HS-5 (cell line): ENCODE measurements at places on chromosomes 11 and 22.

DNA sequence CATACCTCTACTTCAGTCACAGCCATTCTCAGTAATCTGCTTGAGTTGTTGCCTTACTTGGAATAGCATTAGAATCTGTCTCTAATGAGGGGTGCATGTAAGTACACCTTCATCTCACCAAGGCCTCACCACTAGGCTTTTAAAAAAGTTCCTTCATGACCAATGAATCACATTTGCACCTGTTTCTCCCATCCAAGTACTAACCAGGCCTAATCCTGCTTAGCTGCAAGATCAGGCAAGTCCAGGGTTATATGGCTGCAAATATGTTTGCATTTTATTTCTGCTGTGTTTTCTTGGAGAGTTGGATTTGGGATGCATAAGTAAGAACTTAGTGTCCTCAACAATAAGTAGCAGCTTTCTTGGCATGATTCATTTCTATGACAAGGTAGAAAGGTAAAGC lies 66.9 kb downstream of the BBOX1 start:
- DNase-seq, result no peak

- DNase-seq, result no peak
Observed at GRCh38 chr11:110113505-110113904, 20.3 kb downstream of the ZC3H12C start.

GRCh38 chr11:119891055-119891768 lies 162.2 kb upstream of the NECTIN1 start:
- no peak for DNase-seq

GRCh38 chr11:121105063-121105480 lies 4.0 kb downstream of the TECTA start:
- no peak for DNase-seq

DNA sequence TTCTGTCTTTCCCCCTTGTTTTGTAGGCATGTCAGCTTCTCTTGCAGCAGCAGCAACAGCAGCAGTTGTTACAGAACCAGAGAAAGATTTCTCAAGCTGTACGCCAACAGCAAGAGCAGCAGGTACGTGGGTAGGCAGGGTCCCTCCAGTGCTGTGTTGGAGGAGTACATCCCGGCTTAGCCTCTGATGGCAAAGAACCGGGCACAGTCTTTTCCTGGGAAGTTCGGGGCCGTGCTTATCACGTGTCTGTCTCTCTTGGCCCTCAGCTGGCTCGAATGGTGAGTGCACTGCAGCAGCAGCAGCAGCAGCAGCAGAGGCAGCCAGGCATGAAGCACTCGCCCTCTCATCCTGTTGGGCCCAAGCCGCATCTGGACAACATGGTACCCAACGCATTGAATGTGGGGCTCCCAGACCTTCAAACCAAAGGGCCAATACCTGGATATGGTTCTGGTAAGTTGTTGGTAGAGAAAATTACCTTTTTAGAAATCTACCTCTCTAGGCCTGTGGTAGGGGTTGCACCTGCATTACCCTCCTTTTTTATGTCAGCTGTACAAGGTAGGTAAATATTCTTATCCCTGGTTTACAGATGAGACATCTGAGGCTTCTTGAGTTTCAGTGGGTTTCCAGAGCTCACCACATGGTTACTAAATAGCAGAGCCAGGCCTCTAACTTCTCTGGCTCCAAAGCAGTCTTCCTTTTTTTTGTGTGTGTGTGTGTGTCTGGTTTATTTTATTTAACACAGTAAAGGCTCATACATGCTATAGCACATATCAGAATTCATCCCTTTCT lies 45.2 kb upstream of the ADSL start:
- DNase-seq, result no peak
